Erythroblast (primary cell): ENCODE measurements at places on chromosomes 6 and 20.

- no peak for DNase-seq
Measured at GRCh38 chr20:62732842-62733525, 24.3 kb downstream of the NTSR1 start.

- peak; percentile 20 for DNase-seq
Measured at GRCh38 chr6:12017263-12017662, 5.2 kb downstream of the HIVEP1 start.

GRCh38 chr20:31835977-31836852 lies 9.2 kb downstream of the FOXS1 start:
- peak; percentile 28 for DNase-seq

GRCh38 chr6:156809034-156809433 lies 31.9 kb downstream of the ARID1B start:
- no peak for DNase-seq

DNA sequence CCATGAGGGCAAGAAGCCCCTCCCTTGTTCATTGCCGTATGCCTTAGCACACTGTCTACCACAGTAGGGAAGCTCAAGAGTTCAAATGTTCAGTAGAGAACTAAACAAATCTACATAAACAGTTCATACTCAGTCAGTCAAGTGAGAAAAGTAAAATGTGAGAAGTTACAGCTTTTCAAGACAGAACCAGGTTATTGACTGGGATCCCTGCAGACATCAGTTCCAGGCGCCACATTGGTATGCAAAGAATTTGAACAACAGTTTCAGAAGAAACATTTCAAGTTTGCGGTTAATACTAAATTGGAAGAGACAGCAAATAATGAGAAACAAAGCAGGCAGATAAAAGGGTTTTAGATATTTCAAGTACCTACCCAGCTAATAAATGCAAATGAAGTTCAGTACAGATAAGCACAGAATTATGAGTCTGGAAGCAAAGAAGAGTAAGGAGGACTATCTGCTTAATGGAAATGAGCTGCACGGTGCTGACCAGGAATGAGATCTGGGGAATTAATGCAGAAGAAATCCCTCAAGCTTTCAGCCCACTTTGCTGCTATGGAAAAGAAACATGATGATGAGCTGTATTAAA lies 246.2 kb downstream of the HACE1 start:
- DNase-seq: no peak
